M059J (cell line): ENCODE measurements at places on chromosomes 3 and 15. TPM values are rescaled to one million over a fixed set of nuclear protein-coding genes. Genes with fewer than 3 reads are reported as not detected.

The KLHDC8B gene
- total RNA-seq: 2.9 and 5.0 TPM in 2 replicates

The CHAC1 gene
- total RNA-seq: 2.6 and 7.4 TPM in 2 replicates

The LEKR1 gene
- total RNA-seq: 0.94 and 1.6 TPM in 2 replicates

The ATP8B4 gene
- total RNA-seq: 0.89 and 2.1 TPM in 2 replicates

The HESX1 gene
- 1.4 TPM in 1 of 2 replicates, not detected in the other for total RNA-seq

The BCL2A1 gene
- 0.10 and 0.69 TPM in 2 replicates for total RNA-seq

The TSC22D2 gene
- 5.8 and 17.6 TPM in 2 replicates for total RNA-seq

The NANOGP8 gene
- total RNA-seq: not detected in 2 replicates

The LRRC58 gene
- 31.4 and 40.0 TPM in 2 replicates for total RNA-seq

The GUCA1C gene
- 0.39 TPM in 1 of 2 replicates, not detected in the other for total RNA-seq

The TRPM1 gene
- 0.02 TPM in 1 of 2 replicates, not detected in the other for total RNA-seq

The INSYN1 gene
- 0.39 TPM in 1 of 2 replicates, not detected in the other for total RNA-seq

The KLHL6 gene
- not detected in 2 replicates for total RNA-seq

The CISH gene
- 0.81 and 0.99 TPM in 2 replicates for total RNA-seq

The CD96 gene
- 0.05 and 0.22 TPM in 2 replicates for total RNA-seq

DNA sequence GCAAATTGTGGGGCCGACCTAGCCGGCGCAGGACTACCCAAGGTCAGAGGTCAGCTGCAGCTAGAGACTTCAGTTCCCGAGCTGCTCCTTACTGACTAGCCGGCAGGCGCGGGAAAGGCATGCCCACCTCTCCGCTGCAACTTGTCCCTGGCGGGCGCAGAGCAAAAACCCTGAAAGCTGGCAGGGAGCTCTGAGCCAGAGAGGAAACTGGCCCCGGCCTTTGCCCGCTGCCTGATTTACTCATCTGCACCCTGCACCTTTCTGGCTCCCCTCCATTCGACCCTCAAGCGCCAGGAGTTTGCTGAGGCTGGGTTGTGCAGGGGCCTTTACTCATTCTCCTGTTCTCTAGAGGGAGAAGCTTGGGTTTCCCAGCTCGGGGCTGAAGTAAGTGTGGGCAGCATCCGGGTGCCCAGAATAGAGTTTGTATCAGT lies 1.5 kb downstream of the ZIC4 start:
- DNase-seq: no peak

DNA sequence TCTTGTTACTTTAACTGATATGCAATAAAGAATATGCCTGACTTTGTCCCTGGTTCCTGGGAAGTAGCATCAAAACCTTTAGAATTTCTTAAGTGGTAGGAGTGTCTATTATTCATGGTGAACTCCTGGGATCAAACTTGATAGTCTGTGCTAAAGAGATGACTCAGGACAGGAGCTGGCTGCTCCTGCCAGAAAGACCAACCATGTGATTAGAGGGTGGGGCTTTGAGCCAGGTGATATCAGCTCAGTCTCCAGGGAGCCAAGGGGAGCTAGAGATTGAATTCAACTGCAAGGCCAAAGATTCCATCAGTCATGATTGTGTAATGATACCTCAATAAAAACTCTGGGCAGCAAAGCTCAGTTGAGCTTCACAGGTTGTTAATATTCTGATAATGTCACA lies 20.6 kb upstream of the TMC3 start:
- no peak for DNase-seq

DNA sequence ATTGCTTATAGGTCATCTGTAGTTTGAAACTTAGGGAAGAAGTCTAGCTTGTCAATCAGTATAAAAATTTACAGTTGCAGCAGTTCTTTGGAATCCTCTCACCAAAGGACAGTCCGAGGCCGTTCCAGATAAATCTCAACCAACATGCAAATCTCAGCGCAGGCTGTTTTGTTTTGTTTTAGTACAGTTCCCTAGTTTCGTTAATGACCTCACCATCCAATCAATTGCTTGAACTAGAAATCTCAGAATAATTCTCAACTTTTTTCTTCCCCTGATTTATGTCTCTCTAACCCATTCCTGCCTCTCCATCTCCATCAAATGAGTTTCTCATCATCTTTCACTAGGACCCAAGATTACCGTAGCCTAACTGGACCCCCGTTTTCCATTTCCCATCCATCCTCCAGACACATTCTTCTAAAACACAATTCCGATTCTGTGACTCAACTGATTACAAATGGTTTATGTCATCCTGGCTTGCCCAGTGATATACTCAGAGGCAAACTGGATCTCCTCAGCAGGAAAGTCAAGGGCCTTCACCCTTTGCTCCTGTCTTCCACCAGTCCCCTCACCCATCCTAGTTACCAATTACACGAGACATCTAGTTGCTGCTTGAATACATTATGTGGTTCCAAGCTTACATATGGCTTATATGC lies 1.3 kb downstream of the SMCO1 start:
- DNase-seq: peak; percentile 68

DNA sequence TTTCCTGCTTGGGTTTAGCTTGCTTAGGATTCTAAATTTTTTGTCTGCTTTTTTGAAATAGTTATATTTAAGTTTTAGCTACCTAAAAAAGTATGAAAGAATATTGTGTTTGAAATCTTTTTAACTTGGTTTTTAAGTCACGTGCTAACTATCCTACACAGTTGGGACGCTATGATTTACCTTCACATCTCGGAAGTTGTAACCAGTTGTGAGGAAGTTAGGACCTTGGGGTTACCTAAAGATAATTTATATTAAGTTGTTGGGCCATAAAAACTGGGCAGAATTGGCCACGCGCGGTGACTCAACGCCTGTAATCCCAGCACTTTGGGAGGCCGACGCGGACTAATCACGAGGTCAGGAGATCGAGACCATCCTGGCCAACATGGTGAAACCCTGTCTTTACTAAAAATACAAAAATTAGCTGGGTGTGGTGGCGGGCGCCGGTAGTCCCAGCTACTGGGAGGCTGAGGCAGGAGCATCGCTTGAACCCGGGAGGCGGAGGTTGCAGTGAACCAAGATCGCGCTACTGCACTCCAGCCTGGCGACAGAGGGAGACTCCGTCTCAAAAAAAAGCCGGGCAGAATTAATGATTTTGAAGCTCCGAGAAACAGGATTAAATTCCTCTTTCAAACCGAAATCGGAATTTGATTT lies 1.0 kb downstream of the ZFAND6 start:
- peak; percentile 58 for DNase-seq

DNA sequence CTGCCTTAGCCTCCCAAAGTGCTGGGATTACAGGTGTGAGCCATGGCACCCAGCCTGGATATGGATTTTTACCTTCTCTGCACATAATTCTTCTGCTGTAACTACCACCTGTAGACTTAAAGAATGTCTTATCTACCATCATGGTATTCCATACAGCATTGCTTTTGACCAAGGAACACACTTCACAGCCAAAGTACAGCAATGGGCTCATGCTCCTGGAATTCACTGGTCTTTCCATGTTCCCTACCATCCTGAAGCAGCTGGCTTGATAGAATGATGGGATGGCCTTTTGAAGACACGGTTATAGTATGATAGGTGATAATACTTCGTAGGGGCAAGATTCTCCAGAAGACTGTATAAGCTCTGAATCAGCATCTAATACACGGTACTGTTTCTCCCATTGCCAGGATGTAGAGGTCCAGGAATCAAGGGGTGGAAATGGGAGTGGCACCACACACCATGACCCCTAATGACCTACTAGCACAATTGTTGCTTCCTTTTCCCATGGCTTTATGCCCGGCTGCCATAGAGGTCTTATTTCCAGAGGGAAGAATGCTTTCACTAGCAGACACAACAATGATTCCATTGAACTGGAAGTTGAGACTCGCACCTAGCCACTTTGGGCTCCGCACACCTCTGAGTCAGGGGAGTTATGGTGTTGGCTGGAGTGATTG lies 60.9 kb upstream of the CDV3 start:
- DNase-seq: no peak

DNA sequence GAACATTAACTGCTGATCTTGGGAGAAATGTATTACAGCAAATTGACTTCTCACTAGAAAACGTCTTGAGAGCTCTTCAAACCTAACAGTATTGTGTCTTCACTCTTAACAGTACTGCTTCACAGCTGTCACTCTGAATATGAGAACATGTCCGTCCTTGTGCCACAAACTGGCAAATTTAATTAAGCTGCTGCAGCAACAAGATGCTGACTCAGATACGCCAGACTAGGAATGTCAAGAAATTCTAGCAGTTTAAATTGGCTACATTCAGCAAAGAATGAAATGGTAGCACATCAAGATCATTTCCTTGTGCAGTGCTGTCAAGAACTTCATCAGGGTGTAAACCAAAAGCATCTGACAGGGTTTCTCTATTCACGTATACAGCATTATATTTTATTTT lies 7.6 kb downstream of the ICE2 start:
- no peak for DNase-seq

DNA sequence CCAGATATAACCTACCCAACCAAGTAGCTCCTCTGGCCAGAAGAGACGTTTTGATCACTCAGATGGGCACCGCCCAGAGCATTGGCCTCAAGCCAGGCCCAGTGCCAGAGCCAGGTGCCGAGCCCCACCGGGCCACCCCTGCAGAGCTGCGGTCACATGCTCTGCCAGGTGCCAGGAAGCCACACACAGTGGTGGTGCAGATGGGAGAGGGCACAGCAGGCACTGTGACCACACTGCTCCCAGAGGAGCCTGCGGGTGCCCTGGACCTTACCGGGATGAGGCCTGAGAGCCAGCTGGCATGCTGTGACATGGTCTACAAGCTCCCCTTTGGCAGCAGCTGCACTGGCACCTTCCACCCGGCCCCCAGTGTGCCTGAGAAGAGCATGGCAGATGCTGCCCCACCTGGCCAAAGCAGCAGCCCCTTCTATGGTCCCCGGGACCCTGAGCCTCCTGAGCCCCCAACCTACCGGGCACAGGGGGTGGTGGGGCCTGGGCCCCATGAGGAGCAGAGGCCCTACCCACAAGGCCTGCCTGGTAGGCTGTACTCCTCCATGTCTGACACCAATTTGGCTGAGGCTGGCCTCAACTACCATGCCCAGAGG lies 19.1 kb upstream of the APEH start:
- DNase-seq: no peak

- DNase-seq: no peak
These were observed 877.1 kb downstream of the PDCD6IP start for GRCh38 chr3:34675383-34676120.

GRCh38 chr3:146625186-146625775 lies 20.1 kb upstream of the PLSCR5 start:
- DNase-seq: peak; percentile 22

GRCh38 chr3:171569571-171570132 lies 109.4 kb upstream of the TNIK start:
- no peak for DNase-seq

- peak; percentile 26 for DNase-seq
These were observed 107.1 kb downstream of the ATG7 start for GRCh38 chr3:11379238-11379823.

GRCh38 chr3:62577153-62577552 lies 203.8 kb upstream of the FEZF2 start:
- DNase-seq: no peak

DNA sequence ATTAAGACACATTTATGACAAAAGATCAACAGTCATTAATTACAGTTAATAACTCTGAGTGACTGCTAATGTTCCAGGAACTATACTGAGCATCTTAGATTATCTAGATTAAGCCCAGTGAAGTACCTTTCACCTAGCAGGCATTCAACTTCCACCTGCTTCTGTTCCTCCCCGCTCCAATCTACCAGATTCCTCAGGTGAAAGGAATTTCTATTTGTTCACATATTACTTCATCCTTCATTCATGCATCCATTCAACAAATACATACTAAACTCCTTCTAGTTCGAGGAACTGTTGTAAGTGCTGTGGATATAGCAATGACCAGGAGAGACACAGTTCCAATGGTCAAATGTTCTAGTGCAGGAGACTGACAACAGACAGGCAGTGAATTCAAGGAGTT lies 139.3 kb downstream of the FILIP1L start:
- DNase-seq: no peak

DNA sequence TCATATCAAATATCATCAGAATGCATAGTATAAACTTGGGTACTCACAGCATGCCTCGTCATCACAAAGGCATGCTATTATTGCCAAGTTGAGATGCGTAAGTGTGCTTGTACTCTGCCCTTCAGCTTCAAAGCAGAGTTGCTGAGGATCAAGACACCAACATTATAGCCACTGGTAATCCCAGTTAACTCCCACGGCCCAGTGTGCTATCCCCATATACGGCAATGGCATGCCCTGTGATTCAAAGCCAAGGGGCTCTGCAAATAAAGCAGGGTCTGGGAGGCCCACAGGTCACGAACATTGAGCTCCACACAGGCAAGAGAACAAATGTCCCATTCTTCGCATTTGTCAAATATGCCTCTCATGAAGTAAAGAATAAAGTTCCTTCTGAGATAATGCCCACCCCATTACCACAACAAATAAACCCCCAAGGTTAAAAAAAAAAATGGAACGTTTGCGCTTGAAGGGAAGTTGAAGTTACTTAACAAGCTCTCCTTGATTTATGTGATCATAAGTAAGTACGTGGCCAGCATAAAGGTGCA lies 298.1 kb upstream of the NECTIN3 start:
- peak; percentile 68 for DNase-seq

DNA sequence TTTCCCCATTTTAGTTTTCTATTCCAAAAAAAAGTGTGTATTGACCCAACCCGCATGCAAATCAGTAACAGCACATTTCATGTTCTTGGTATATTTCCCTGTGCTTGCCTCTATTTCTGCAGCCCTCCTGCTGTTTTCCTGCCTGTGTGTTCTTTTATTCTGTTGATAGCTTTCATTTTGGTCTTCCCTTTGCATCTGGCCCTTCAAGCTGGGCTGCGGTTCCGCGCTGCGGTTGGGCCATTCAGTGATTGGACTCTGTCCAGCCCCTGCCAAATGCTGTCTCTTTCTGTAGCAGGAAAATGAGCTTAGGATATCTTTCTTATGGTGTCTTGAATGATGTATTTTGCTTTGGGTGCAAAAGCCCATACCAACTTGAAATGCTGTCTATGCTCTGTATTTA lies 49.9 kb downstream of the ZNF621 start:
- peak; percentile 51 for DNase-seq

- no peak for DNase-seq
These were observed 280.0 kb upstream of the TRIM42 start for GRCh38 chr3:140397847-140398246.

GRCh38 chr15:54304321-54304720 lies 326.1 kb downstream of the UNC13C start:
- DNase-seq: peak; percentile 4

DNA sequence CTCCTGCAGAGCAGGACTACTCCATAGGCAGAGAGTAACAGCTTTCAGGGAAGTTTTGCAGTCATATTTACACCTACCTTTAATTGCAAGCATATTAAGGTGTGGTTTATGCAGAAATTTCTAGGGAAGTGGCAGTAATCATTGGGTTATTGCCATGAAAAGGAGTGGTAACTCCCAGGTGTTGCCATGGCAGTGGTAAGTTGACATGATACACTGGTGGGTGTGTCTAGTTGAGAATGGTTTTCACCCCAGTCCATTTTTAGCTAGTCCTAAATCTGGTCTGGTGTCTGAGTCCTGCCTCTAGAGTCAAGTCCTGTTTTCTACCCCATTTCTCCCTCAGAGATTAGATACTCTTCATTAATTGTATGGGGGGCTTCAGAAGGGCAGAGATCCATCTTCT lies 128.4 kb upstream of the GMNC start:
- no peak for DNase-seq
